ENCODE measurements at places on chromosomes 12 and 14.

DNA sequence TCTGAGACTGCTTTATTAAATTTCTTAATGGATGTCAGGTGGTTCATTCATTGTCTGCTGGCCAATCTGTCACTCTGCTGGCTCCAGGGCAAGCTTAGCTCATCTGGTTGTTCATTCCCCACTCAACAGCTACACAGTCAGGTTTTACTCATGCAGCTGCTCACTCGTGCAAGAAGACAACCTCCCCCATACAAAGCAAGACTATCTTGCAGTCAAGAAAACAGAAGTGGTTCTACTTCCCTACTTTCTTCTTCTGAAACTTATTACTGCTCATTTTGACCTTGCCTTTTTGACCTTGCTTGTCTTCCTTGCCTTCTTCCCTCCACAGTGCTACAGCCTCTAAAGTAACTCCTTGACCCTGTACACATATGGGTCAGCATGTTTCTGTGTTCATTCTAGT is 277.9 kb downstream of the SSPN start:
- no peak for DNase-seq

- no peak for DNase-seq
These were observed 19.8 kb upstream of the DHRS7 start for GRCh38 chr14:60184905-60185555.

DNA sequence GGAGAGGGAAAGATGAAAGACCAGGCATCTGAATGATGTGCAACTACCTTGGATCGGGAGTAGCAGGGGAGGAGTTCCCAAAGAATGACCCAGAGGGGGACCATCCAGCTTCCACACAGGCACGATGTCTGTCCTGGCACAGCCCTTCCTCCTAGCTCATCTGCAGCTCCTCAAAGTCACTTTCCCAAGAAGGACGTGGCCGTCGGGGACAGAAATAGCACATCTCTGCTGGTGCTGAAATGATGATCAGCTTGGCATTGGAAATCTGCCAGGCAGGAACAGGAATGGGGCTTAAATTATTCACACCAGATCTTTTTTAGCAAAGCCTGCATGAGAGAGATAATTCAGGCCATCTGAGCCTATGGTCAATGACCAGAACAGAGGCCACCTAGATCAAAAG is 41.7 kb downstream of the TSPAN11 start:
- DNase-seq = no peak

GRCh38 chr12:5578775-5579174 is 146.9 kb downstream of the NTF3 start:
- no peak for DNase-seq

DNA sequence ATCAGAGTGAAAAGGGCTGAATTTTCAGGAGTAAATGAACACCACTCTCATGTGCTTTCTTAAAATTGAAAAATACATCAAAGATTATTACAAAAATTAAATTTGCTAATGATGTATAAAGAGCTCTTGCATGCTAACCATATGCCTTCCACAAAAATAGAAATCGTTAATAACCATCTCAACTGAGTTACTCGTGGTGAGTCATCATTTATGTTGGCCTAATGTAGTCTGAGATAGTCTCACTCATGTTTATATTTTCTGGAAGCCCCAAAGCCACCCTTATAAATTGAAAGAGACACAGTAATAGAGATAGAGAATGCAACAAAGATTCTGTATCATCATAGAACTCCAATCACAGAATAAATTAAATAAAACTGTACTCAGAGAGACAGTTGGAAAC is 131.2 kb downstream of the KCNH5 start:
- no peak for DNase-seq

- DNase-seq = no peak
These were observed 1995.9 kb upstream of the SEL1L start for GRCh38 chr14:83529531-83529930.

GRCh38 chr14:73818821-73819220 is 32.8 kb upstream of the PTGR2 start:
- no peak for DNase-seq

DNA sequence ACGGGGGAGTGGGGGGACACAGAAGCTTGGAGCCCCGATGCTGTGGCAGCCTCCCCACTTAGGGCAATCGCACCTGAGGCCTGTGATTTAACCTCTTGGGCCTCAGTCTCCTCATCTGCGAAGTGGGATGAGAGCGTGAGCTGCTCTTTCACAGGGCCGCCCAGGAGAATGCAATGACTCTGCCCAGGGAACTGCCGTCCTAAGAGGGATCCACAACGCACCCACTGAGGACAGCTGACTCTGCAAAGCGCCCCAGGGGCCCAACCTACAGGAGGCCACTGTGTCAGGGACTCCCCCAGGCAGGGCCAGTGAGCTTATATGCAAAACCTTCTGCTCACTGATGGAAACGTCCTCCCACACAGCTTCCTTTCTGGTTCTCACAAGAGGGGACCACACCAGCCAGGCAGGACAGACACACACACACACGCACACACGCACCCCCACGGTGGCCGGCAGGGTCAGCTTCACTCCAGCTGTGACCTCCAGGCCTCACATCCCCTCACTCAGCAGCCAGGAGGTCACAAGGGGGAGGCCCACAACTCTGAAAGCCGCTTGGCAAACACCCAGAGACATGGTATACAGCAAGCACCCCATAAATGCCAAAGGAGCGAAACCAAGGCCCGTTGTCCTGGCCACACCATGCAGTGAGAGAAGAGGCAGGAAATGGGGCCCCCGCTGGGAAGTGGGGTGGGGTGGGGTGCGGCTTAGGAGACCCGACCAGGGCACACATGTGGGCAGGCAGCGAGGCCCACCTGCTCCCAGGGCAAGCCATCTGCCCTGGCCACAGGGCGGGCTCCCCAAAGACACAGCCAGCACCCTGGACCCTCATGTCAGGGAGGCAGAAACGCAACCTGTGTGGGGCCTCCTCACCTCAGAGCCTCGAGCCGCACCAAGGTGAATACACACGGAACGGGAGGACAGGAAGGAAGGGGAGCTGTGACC is 73.3 kb downstream of the NCOR2 start:
- no peak for DNase-seq

- no peak for DNase-seq
These were observed 26.1 kb upstream of the FOXN3 start for GRCh38 chr14:89443042-89443629.

DNA sequence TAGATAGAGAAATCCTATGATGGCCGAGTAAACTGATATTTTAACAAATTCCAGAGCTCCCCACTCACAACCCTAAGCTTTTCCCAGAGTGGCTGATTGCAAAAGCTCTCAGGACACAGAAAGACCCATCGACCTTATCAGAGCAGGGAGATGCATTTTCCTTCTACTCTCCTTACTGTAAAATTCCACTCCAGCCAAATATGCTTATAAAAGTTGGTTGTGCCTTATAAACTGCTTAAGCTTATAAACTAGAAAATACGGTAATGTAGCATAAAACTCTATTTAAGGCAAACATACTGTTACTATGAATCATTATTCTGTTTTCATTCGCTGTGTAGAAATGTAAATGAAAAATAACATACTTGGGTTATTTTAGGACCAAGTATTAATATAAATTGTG is 41.6 kb upstream of the TRHDE start:
- no peak for DNase-seq

GRCh38 chr12:68970951-68971350 is 38.0 kb upstream of the CPM start:
- no peak for DNase-seq

DNA sequence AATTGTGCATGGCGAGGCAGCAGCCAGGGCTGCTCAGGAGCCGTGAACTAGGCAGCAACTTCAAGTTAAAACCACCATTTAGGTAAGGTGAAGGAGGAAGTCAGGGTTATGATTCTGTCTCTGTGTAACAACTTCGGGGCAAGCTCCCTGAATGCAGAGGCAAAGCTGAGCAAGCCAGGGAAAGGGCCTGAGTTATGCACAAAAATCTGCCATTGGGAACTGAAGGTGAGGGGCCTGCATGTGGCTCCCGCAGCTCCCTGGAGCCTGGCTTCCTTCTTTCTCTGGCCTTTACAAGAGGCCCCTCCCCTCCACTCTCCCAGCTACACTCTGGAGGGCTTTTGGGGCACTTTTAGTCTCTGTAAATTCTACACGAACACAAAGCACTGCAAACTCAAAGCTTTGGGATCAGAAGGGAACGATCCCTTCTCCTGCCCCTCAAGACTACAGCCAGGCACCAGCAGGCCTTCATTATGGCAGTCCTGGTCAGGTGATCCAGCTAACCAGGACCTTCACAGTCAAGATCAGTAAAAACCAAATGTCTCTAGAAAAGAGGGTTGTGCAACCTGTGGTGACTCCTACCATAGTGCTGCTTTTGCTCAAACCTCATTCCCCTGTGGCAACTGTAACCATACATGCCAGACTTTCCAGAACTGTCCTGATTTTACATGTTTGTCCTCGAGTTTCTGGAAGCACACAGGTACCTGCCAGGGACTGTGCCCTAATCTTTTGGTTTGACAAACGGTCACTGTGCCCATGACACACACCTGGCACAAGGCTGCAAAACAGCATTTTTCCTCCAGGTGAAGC is 67.2 kb upstream of the PTGR2 start:
- no peak for DNase-seq

GRCh38 chr14:104996483-104996882 is 10.9 kb downstream of the CLBA1 start:
- DNase-seq = no peak

DNA sequence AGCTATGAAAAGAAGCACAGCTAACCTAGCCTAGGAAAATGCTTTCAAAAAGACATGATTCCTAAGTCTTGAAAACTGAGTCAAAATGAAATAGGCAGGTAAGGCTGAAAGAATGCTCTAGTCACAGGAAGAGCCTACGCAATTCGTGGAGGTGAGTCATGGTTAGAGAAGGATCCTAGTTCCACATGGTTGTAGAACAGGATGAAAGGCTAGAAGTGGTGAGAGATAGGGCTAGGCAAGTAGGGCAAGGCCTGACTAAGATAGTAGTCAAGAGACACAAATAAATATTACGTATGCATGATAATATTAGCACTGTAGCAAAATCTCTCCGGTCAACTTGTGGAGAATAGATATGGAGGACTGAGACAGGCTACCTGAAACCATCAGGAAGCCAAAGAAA is 47.2 kb downstream of the PLCZ1 start:
- DNase-seq = no peak

GRCh38 chr14:64841121-64841651 is 38.5 kb downstream of the SPTB start:
- no peak for DNase-seq

GRCh38 chr14:94227029-94227428 is 52.9 kb downstream of the PPP4R4 start:
- no peak for DNase-seq

GRCh38 chr14:101018561-101019290 is 115.2 kb upstream of the RTL1 start:
- DNase-seq = no peak

- no peak for DNase-seq
These were observed 176.8 kb downstream of the APAF1 start for GRCh38 chr12:98821866-98822265.

DNA sequence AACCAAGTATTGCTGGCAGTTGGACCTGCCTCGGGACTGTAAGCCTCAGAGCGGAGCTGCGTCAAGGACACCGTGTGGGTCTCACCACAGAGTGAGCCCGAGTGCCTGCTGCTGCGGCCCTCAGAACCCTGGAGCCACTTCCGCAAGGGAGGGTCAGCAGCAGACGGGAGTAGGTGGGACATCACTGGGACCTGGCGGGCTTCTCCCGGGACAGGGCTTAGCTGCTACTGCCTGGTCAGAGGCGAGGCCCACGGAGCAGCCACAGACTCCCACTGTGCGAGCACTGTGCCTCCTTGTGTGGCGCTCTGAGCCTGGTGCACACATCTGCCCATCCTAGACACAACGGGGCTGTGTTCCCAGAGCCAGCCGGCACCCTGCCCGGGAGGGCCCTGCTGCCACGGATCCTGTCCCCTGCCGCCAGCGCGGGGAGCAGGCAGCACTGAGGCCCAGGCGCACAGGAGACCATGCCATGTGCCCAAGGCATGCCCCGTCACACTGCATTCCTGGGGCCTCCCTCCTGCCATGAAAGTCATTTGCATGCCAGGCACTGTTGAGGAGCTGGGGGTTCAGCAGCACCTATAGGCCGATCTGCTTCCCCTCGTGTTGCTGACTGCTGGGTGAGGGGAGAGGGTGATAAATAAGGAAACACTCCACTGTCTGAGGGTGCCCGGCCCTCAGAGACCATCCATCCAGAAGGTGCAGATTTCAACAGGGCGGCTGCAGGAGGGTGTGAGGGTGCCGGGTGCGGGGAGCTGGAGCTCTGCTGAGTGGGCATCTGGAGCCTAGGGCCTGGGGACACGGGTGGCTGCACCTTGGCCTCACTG is 10.0 kb downstream of the HIP1R start:
- no peak for DNase-seq

- no peak for DNase-seq
These were observed 90.1 kb downstream of the NUAK1 start for GRCh38 chr12:106048676-106049075.
